A673 (cell line): ENCODE measurements at places on chromosomes 6 and 20.

DNA sequence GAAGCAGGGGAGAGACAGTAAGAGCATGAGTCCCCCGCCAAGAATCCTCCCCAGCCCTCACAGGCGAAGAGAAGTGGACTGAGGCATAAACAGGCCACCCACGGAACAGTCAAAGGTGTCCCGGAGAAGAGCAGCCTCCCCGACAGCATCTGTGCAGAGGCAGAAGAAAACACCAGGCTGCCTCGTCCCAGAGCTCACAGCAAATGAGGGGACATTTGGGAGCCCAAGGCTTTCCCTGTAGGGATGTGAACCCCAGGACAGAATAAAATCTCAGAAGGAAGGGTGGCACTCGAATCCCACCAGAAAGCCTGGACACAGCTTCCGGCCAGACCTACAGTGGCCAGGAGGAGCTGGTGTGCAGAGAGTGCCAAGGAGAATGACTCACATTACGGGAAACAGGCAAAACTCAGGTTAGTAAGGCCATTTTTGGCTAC, 90.4 kb downstream of the DLL1 start:
- DNase-seq, result no peak

DNA sequence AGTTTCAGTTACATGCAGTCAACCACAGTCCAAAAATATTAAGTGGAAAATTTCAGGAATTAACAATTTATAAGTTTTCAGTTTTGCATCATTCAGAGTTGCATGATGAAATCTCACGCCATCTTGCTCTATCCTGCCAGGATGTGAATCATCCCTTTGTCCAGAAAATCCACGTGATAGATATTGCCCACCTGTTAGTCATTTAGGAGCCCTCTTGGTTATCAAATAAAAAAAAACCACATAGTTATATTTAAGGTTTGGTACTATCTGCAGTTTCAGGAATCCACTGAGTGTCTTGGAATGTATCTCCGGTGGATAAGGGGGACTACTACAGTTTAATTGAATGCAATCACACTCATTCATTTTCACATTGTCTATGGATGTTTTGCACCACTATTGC, 1249.0 kb upstream of the CITED2 start:
- DNase-seq, result peak; percentile 72

GRCh38 chr20:55544638-55545037, 460.7 kb downstream of the CBLN4 start:
- no peak for DNase-seq

DNA sequence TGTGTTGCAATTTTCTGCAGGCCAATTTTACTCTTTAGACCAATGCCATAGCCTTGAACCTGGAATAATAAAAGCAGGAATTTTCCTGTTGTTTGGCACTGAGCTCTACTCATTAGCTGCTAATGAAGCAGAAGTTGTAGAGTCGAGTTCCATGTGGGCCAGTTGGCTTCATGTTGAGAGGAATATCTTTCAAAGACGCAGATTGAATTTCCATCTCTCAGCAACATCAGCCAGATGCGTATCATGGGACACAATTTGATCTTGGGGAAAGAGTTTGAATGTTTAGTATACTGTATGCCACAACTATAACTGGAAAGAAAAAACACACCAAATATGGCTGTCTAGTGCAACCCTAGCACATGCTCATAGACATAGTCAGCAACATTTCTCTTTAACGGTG, 259.6 kb downstream of the BCKDHB start:
- DNase-seq, result no peak

GRCh38 chr20:48632825-48633619, 194.8 kb downstream of the PREX1 start:
- DNase-seq, result no peak

GRCh38 chr20:63484651-63485403, 12.4 kb upstream of the KCNQ2 start:
- DNase-seq, result no peak

GRCh38 chr6:70884074-70884983, 72.5 kb downstream of the B3GAT2 start:
- DNase-seq, result peak; percentile 72

- DNase-seq, result peak; percentile 64
Observed at GRCh38 chr20:59751075-59751711, 146.9 kb downstream of the PHACTR3 start.

- no peak for DNase-seq
Observed at GRCh38 chr20:4836473-4836872, 114.8 kb downstream of the PRND start.

DNA sequence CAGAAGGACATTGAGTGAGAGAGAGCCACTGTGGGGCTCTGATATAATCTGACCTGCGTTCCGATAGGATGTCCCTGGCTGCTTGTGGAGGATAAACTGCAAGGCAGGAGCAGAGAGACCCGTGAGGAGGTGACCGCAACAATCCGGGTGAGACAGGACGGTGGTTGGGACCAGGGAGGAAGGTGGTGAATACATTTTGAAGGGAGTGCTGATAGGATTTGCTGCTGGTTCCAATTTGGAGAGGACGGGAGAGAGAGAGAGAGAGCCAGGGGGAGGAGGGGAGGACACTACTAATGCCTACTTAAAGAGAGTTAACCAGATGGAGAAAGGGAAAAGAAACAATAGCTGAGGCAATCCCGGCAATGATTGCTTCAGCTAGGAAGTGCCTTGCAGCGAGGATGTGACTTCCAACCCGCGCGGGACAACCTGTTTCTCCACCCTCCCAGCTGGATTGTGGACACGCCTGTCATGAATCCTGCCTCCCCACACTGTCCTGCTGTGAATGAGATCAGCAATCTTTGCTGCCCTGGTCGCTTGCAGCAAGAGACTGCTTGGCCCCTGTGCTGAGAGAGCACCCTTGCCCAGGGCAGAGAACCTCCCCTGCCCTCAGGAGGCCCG, 199.0 kb upstream of the KCNG1 start:
- DNase-seq, result peak; percentile 54

GRCh38 chr20:44199877-44200276, 10.7 kb downstream of the OSER1 start:
- no peak for DNase-seq

- peak; percentile 15 for DNase-seq
Observed at GRCh38 chr6:90385759-90386313, 89.2 kb upstream of the BACH2 start.
